Bronchial smooth muscle cell (primary cell): ENCODE measurements at places on chromosomes 2 and 18. TPM values are rescaled to one million over a fixed set of nuclear protein-coding genes. Genes with fewer than 3 reads are reported as not detected.

The DSG1 gene
- not detected in 2 replicates for total RNA-seq

The RFTN2 gene
- 3.6 and 15.1 TPM in 2 replicates for total RNA-seq

The C2orf78 gene
- not detected in 2 replicates for total RNA-seq

The ELOA2 gene
- total RNA-seq, result under 0.01 TPM in 1 of 2 replicates, not detected in the other

The ASTL gene
- not detected in 2 replicates for total RNA-seq

The CABYR gene
- total RNA-seq, result 4.7 and 5.0 TPM in 2 replicates

The TTN gene
- total RNA-seq, result under 0.01 and 0.47 TPM in 2 replicates

The CCDC121 gene
- 1.7 and 3.0 TPM in 2 replicates for total RNA-seq

The SLC35G4 gene
- total RNA-seq, result not detected in 2 replicates

The RBKS gene
- total RNA-seq, result 2.7 and 3.9 TPM in 2 replicates

The STK25 gene
- 138 and 195 TPM in 2 replicates for total RNA-seq
